ENCODE measurements at places on chromosomes 6 and 20. TPM values are rescaled to one million over a fixed set of nuclear protein-coding genes. Genes with fewer than 3 reads are reported as not detected.

SUN5 gene
- total RNA-seq: not detected

MEI4 gene
- not detected for total RNA-seq

PHF1 gene
- 8.1 TPM for total RNA-seq

ADGRF4 gene
- total RNA-seq: not detected

ZNF831 gene
- total RNA-seq: not detected

TMEM151B gene
- not detected for total RNA-seq

CPNE5 gene
- total RNA-seq: not detected

REM1 gene
- not detected for total RNA-seq

DLK2 gene
- total RNA-seq: not detected

BPIFB2 gene
- total RNA-seq: not detected

LINC00237 gene
- total RNA-seq: not detected

POLH gene
- 22.4 TPM for total RNA-seq

SLC22A7 gene
- not detected for total RNA-seq

SLC22A3 gene
- total RNA-seq: 0.59 TPM

ASIP gene
- total RNA-seq: not detected

TNFRSF21 gene
- total RNA-seq: 30.1 TPM

CD40 gene
- 4.7 TPM for total RNA-seq

SLC52A3 gene
- not detected for total RNA-seq

All from subcutaneous preadipocyte (primary cell).